ENCODE measurements at places on chromosomes 1 and 21. TPM values are rescaled to one million over a fixed set of nuclear protein-coding genes. Genes with fewer than 3 reads are reported as not detected.

DNA sequence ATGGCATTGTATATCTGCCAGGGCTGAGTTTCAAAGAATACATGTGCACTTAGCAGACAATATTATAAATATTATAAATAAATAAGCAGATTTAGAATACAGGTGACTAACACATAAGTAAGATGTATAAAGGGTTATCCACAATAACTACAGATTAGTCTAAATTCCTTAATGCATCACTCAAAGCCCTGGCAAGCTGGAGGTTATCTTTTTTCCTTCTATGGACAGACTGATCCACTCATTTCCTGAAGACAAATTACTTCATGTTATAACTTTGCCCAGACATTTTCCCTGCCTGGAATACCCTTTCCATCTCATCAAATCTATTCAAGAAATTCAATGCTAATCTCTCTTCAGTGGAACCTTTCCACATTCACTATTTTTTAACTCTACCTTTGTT lies 38.8 kb downstream of the LUZP1 start:
- no peak for DNase-seq

DNA sequence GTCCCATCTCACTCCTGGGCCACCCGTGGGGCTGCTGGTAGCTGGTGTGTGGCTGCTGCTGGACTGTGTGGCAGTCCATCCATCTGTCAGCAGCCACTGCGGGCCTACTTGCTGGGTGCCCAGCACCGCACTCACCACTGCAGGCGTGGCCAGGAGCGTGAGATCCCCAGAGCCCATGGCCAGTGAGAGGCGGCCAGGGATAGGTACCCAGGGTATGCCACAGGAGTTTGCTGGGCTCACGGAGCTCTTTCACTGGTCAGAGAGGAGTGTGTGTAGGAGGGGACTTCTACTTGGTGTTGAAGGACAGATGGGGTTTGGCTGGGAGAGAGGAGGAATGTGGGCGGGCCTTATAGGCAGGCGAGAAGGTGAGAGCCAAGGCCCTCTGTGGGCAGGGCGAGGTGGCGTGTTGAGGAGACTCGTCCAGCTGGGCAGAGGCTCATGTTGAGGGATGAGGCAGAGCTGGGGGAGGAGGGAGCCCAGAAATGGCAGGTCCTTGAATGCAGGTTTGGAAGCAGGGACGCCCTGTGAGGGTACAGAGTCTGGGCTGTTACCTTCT lies 15.0 kb downstream of the QSOX1 start:
- no peak for DNase-seq

- no peak for DNase-seq
These were observed 98.7 kb downstream of the CRYAA start for GRCh38 chr21:43267391-43268085.

DNA sequence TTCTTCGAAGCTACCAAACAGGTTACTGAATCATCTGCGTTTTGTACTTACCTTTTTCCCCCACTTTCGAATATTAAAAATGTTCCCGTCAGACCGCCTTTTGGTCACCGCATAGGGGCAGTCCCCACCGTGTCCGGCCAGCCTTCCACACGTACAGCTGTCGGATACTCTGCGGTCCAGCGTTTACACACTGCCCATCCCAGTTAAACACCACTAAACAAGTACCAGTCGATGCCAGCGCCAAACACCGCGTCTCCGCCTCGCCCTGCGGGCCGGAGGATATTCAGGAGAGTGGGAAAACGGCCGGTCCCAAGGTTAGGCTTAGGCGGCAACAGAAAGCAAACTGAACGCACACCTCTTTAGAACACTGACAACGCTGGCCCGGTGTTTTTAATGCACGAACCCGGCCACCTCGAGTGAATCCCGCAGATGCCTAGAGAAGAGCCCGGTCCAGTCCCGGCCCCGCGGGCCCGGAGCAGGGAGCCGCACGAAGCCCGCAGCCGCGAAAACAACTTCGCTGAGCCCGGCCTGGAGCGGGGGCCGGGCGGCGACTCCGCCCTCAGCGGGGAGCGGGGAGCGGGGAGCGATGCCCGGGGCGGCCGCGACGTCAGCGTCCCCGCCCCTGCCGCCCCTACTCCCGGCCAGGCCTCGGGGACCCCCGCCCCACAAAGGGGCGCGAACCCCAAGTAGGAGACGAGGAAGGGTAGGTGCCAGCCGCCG lies 730 bp upstream of the PHF13 start:
- DNase-seq: peak; percentile 37

GRCh38 chr1:41503538-41504113 lies 19.1 kb upstream of the EDN2 start:
- no peak for DNase-seq

Gene CR1
- not detected for total RNA-seq

Gene BRDT
- total RNA-seq: not detected

Gene CD34
- 0.26 TPM for total RNA-seq
